ENCODE measurements at places on chromosomes 5 and 9.

- DNase-seq, result no peak
Observed at GRCh38 chr9:121763561-121764370, 112.3 kb downstream of the DAB2IP start.

DNA sequence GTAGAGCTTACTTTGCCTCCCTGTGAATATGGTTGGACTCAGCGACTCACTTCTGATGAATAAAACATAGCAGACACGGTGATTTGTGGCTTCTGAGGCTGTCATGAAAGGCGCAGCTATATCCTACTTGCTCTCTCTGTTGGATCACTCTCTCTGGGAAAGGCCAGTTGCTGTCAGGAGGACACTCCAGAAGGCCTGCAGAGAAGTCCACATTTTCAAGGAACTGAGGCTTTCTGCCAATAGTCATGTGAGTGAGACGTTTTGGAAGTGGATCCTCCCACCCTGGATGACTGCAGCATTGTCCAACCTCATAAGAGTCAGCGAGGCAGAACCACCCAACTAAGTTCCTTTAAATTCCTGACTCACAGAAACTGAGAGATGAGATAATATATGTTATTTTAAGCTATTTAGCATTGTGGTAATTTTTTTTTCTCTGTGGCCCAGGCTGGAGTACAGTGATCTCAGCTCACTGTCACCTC, 156.0 kb upstream of the MAST4 start:
- DNase-seq, result peak; percentile 7

DNA sequence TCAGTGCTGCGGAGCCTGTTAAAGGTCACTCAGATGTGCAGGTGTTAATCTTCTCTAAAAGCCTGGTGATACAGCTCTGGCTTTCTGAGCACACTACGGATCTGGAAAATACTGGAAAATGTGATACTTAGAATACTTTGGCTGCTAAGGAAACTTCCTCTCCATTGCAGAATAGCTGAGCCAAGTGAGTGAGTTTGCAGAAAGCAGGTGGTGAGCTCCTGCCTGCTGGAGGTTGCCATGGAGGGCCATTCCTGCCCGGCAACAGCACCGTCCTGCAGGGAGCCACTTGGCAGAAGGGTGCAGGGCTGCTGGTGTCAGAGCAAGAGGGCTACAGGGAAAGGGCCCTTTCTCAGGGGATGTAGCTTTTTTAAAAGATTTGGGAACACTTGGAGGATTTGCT, 40.7 kb downstream of the SECISBP2 start:
- DNase-seq, result no peak

GRCh38 chr5:125424402-125425141, 678.1 kb upstream of the ZNF608 start:
- no peak for DNase-seq

Data from stimulated activated CD8-positive, alpha-beta memory T cell treated with anti-CD3 and anti-CD28 coated beads, Interleukin-15, amount 100 ng/mL, for 48 hours (primary cell).